ENCODE measurements at places on chromosomes 6 and 20. TPM values are rescaled to one million over a fixed set of nuclear protein-coding genes. Genes with fewer than 3 reads are reported as not detected.

- DNase-seq = no peak
Measured at GRCh38 chr6:66599541-66599940, 892.5 kb upstream of the EYS start.

Gene KCNK5
- 0.78 TPM for total RNA-seq

Gene VIP
- not detected for total RNA-seq

DNA sequence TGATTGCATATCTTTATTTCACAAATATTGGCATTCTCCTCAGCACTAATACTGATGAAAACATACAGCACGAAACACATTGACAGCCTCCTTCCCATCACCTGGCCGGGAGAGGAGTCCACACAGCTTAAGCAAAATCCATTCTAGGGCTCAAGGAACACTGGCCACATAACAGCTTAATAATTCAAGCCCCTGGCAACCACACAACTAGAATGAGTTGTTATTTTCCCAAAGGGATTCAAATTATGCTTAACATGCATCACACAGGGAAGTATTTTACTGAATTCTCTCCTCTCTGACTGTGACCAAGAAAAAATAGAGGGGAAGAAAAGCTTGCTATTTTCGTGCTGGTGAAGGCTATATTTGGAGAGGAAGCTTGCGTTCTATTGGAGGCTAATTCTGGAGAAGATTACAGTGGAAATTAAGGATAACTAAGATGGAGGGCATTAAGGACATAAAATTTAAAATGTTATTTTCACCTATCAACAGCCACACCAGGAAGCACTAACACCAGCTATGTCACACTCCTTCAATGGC, 198.5 kb downstream of the ADGRG6 start:
- DNase-seq = no peak

- DNase-seq = no peak
Measured at GRCh38 chr6:53327017-53327395, 21.7 kb downstream of the ELOVL5 start.

DNA sequence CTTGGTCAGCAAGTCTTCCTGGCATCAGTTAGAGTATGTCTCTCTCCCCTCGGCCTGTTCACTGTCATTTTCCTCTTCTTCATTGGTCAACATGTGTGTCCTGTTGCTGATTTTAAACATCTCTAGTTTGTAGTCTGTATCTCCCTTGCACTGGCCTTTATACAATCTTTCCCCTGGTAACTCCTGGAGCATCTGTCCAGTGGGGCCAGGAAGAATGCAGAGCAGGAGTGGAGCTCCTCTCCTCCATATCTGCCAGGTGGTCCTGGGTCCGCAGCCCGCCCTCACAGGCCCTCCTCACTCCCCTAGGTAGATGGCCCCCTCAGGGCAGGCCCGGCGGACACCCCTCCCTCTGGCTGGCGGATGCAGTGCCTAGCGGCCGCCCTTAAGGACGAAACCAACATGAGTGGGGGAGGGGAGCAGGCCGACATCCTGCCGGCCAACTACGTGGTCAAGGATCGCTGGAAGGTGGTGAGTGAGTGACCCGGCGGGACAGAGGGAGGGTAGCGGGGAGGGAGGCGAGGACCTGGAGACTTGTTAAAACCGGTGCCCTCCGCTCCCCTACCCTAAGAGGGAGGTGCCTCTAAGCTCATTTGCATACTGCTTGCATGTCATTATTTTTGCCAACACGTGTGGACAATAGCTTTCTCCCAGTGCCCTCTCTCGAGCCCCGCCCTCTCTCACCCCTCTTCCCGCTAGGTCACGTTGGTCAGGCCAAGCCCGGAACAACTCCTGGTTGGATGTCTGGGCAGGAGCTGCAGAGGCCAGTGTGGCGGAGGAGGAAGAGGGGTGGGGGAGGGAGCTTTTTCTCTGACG, 3.2 kb downstream of the TTBK1 start:
- DNase-seq = peak; percentile 21

GRCh38 chr20:51447097-51447764, 95.3 kb downstream of the NFATC2 start:
- no peak for DNase-seq

- DNase-seq = no peak
Measured at GRCh38 chr6:35895560-35895959, 25.3 kb downstream of the SRPK1 start.

Gene SAMD5
- 11.5 TPM for total RNA-seq

Gene EBF4
- total RNA-seq = 1.0 TPM

DNA sequence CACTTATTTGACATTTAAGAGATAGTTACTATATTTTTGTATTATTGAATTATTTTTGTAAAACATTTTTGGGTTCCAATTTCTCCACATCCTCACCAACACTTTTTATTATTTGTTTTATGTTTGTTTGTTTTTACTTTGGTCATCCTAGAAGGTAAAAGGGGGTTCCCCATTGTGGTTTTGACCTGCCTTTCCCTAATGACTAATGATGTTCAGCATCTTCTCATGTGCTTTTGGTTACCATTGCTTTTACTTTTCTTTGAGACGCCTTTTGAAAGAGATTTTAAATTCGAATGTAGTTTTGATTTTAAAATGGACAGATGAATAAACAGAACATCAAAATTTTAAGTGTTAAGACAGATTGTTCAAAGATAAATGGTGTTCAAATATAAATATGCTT, 46.9 kb downstream of the AK9 start:
- no peak for DNase-seq

GRCh38 chr6:135906972-135907465, 55.5 kb downstream of the PDE7B start:
- no peak for DNase-seq

DNA sequence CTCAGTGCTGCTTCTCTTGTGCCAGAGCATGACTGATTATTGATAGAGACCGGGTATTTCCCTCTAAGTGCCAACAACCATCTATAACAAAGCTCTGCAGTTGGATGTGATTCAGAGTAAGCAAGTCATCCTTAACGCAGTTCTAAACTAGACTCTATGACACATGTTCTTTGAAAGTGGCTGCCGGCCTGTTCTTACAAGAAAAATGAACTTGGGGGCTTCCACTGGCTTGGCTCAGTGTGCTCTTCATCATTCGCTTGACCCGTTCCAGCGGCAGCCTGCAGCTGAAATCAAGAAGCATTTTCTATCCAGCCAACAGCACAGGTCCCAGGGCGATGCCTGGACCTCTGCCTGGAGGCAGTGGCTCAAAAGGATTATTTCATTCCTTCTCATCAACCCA, 29.8 kb downstream of the GFOD1 start:
- no peak for DNase-seq

Gene MAPK13
- 0.89 TPM for total RNA-seq

GRCh38 chr20:43507150-43508080, at the start of gene L3MBTL1:
TSS of gene L3MBTL1 (plus strand) at chr20:43507697. CDS start at chr20:43513504, 5,807 bp downstream.
- peak; percentile 46 for DNase-seq

GRCh38 chr6:8743170-8743745, 307.9 kb upstream of the SLC35B3 start:
- peak; percentile 17 for DNase-seq

GRCh38 chr6:168383062-168383854, 57.7 kb upstream of the SMOC2 start:
- DNase-seq = no peak

- DNase-seq = peak; percentile 16
Measured at GRCh38 chr6:162173466-162173865, 554.1 kb downstream of the PRKN start.

- no peak for DNase-seq
Measured at GRCh38 chr6:145480024-145480423, 255.3 kb downstream of the EPM2A start.

- DNase-seq = no peak
Measured at GRCh38 chr6:71072508-71072907, 115.6 kb upstream of the B3GAT2 start.

DNA sequence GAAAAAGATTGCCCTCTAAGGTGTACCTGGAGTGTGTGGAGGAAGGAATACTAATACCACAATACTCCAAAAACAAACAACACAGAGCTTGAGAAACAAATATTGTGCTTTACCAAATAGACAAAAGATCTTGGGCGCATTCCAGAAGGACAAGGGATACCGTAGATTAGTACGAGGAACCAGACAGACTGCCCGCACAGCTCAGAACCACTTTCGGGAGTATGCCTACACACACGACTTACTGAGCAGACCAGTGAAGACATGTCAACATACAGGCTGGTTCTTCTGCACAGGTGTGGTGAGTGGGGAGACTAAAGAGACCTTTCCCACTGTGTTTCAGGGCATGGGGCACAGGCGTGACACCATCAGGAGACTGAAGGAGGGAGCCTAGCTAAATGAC, 15.8 kb upstream of the FOXQ1 start:
- DNase-seq = no peak

DNA sequence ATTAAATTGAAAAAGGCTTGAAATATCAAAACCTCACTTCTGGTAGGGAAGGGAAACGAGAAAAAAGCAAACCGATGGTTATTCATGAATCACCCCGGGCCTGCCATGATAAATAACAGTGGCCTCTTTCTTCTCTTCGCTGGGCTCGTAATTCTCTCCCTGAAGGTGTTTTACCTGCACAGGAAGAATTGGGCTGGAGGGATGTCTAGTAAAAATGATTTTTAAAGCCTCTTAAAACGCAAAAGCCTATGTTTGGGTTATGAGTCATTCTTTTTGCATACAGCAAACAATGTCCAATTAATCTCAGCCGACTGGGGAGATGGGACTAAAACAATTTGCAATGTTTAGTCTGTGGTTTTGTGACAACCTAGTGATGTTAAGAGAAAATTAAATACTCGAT, 16.8 kb downstream of the LINC00237 start:
- no peak for DNase-seq

GRCh38 chr20:5191829-5192569, 65.2 kb downstream of the CDS2 start:
- DNase-seq = peak; percentile 69

Measured in NCI-H460 (cell line).